Neural crest cell (in vitro differentiated cells): ENCODE measurements at places on chromosomes 1 and 21.

GRCh38 chr1:164786980-164787833 is 228.2 kb downstream of the PBX1 start:
- H3K4me3 ChIP-seq, result no peak overlapping the region
- peak overlapping the region; percentile 93 for H3K27ac ChIP-seq
- H3K27me3 ChIP-seq, result no peaks in the 10 kb centered on the region
- DNase-seq, result peak; percentile 79

- no peak overlapping the region for H3K27ac ChIP-seq
- H3K4me3 ChIP-seq, result no peak overlapping the region
- H3K4me1 ChIP-seq, result no peaks in the 10 kb centered on the region
- H3K27me3 ChIP-seq, result peaks cover 7% of the 10 kb centered on the region
These were observed 33.0 kb upstream of the TTC22 start for GRCh38 chr1:54834007-54834541.

- H3K27me3 ChIP-seq, result no peaks in the 10 kb centered on the region
- H3K36me3 ChIP-seq, result peaks cover 19% of the 10 kb centered on the region
- no peak for DNase-seq
- H3K4me3 ChIP-seq, result no peak overlapping the region
- H3K4me1 ChIP-seq, result peaks cover 10% of the 10 kb centered on the region
These were observed 7.2 kb downstream of the ZDHHC18 start for GRCh38 chr1:26833432-26834405.

DNA sequence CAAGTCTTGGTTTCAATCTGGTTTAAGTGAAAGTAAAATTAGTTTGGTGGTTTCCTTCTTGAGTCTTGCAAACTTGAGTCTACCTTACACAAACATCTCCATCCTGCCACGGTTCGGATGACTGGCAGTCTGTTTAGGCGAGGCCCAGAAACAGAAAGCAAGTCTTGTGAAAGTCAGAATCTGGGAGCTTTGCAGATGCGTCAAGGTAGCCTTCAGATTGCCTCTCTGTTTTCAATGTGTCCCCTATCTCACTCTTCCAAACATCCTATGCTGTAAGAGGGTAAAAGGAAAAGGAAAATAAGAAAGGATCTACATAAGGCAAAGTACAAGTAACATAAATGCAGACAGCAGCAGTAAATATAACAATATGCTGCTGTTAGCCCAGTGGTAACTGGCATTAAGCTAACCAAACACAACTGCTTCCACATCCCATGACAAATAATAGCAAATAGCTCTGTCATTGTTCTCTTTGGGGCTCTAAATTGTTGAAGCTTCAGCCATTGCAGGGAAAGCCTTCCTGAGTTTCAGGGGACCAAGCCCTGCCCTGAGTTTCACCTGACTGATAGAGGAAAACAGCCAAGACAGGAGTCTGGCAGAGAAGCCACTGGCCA is 26.2 kb upstream of the C1orf105 start:
- DNase-seq, result no peak
- no peaks in the 10 kb centered on the region for H3K27me3 ChIP-seq
- no peak overlapping the region for H3K4me3 ChIP-seq

- no peak for DNase-seq
- H3K4me3 ChIP-seq, result no peak overlapping the region
- H3K27me3 ChIP-seq, result no peaks in the 10 kb centered on the region
These were observed 426.6 kb downstream of the OMA1 start for GRCh38 chr1:58119971-58120370.

DNA sequence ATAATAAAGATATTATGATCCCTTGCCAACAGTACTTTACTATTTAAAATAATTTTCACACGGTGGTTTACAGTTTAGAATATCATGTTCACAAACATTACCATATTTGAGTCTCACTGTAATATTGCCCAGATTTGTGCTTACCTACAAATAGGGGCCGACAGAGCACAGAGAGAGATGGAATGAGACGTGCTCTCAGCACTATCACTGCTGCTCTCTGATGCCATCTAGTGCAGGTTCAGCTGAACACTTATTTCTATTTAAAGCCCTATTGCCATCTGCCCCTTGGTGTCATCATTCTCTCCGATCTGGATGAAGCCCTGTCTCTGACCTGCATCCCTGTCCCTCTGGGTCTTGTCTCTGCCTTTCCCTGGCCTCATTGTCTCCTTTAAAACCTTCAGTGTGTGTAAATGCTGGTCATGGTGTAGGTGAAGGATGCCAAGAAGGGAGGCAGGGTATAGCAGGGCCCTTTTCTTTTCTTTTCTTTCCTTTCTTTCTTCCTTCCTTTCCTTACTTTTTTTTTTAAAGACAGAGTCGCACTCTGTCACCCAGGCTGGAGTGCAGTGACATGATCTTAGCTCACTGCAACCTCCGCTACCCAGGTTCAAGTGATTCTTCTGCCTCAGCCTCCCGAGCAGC is 6.9 kb upstream of the GPATCH4 start:
- peaks cover 11% of the 10 kb centered on the region for H3K27me3 ChIP-seq
- peaks cover 3% of the 10 kb centered on the region for H3K4me1 ChIP-seq
- DNase-seq, result peak; percentile 45
- no peaks in the 10 kb centered on the region for H3K36me3 ChIP-seq
- no peak overlapping the region for H3K27ac ChIP-seq

DNA sequence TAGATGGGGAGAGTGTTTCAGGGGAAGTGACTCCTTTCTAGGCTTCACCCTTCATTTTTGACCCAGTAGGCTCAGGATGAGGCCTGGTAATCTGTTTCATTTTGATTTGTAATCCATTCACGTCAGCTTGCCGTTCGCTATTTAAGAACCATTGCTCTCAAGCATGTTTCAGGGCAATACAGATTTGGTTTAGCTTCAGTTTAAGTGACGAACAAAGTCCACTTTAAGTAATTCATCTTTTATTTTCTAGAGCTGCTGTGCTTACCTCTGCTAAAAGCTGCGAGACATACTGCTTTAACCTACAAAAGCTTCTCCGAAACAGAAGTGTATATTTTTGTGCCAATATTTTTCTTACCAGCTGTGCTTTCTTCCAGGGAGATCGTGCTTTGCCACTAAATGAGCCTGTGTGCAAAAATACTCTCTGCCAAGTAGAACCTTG is 8.9 kb upstream of the FMO3 start:
- no peaks in the 10 kb centered on the region for H3K36me3 ChIP-seq
- H3K27me3 ChIP-seq, result no peaks in the 10 kb centered on the region
- H3K27ac ChIP-seq, result no peak overlapping the region

DNA sequence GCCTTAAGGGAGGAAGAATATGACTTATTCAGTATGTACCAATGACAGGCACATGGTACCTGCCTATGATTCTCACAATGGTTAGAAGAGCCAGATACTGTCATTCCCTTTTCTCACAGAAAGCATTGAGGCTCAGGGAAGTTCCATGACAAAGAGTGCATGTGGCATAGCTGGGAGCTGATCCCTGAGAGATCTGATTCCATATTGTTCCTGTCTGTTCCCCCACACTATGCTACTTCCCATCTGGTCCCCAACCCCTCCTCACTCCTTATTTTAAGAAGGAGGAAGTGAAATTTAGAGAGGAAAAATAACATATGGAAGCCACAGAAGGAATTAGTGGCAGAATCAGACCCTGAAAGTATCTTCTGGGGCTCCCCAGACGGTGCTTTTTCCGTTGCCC is 500.0 kb downstream of the PLPP3 start:
- H3K4me3 ChIP-seq, result no peak overlapping the region
- no peaks in the 10 kb centered on the region for H3K36me3 ChIP-seq
- H3K27ac ChIP-seq, result no peak overlapping the region
- no peaks in the 10 kb centered on the region for H3K4me1 ChIP-seq

DNA sequence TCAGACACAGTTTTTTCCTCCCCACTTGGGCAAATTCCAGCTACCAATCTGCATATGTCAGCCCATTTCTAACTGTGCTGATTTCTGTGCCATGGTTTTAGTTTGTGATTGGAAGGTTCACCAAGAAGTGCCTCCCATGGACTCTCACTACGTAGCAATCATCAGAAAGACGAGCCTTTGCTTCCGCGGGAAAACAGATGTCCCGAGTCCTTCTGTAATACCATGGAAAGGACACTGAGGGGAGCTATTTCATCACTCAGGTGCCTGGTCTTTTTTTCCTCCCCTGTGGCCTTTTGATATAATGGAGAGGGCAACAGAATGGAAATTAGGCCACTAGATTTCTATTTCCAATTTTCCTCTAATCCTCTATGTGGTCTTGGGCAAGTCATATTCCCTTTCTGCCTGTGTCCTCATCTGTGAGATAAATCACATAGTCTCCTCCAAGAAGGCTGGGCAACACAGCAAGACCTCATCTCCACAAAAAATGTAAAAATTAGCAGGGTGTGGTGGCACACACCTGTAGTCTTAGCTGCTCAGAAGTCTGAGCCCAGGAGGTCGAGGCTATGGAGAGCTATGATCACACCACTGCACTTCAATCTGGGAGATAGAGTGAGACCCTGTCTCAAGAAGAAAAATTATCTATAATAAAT is 24.8 kb downstream of the LEMD1 start:
- peaks cover 4% of the 10 kb centered on the region for H3K27me3 ChIP-seq
- DNase-seq, result peak; percentile 25
- H3K4me3 ChIP-seq, result no peak overlapping the region
- no peak overlapping the region for H3K27ac ChIP-seq
- H3K4me1 ChIP-seq, result peaks cover 14% of the 10 kb centered on the region

GRCh38 chr1:89098857-89099256 is 27.1 kb downstream of the GBP2 start:
- no peak overlapping the region for H3K27ac ChIP-seq
- H3K36me3 ChIP-seq, result peaks cover 2% of the 10 kb centered on the region
- H3K4me3 ChIP-seq, result no peak overlapping the region
- DNase-seq, result no peak
- no peaks in the 10 kb centered on the region for H3K27me3 ChIP-seq

DNA sequence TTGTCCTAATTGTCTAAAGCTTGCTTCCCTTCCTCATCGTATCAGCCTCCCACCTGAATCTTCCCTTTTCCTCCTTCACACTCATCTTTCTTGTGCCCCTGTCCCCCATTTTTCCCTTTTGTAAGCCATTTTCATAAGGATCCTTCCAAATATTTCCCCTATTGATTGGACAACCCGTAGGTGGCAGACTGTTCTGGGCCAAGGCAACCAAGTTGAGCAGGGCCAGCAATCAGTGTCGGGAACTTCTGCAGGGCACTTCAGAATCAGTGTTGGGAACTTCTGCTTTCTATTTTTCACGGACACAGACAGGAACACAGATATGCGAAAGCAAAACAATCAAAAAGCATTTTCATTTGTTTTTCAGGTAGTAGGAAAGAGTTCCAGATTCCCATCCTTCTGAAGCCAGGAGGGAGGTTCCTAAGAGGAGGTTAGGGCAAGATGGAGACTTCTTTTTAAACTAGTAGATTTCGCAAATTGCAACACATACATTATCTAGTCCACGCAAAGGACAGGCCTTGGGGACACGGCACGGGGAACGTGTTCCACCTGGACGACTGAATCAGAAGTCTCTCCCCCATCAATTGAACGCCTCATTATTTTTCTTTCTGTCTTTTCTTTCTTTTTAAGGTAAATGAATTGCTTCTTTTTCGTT is 691 bp upstream of the MPZL1 start:
- H3K4me1 ChIP-seq, result peaks cover 48% of the 10 kb centered on the region
- H3K27me3 ChIP-seq, result peaks cover 4% of the 10 kb centered on the region
- peak; percentile 10 for DNase-seq
- H3K36me3 ChIP-seq, result peaks cover 6% of the 10 kb centered on the region
- no peak overlapping the region for H3K27ac ChIP-seq
- peak overlapping the region; percentile 89 for H3K4me3 ChIP-seq

GRCh38 chr1:12099610-12100009 is 36.5 kb downstream of the TNFRSF8 start:
- H3K4me1 ChIP-seq, result no peaks in the 10 kb centered on the region
- no peak for DNase-seq
- no peak overlapping the region for H3K27ac ChIP-seq
- no peak overlapping the region for H3K4me3 ChIP-seq

DNA sequence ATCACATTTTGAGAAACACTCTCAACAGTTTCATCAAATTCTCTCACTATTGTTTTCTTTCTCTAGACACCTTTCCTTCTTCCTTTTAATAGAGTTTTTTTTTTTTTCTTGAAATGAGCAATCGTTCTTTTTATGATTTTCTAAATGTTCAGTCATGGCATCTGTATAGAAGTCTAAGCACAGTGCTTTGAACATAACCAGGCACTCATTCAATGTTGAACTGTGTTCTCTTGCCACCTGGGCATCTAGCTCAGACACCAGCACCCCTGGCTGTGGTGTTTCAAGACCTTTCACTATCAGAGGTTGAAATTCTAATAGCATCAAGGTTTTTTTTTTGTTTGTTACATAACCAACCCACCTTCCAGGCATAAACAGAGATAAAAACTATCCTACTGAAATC is 96.6 kb downstream of the DNM3 start:
- peaks cover 4% of the 10 kb centered on the region for H3K27me3 ChIP-seq
- peaks cover 6% of the 10 kb centered on the region for H3K4me1 ChIP-seq

DNA sequence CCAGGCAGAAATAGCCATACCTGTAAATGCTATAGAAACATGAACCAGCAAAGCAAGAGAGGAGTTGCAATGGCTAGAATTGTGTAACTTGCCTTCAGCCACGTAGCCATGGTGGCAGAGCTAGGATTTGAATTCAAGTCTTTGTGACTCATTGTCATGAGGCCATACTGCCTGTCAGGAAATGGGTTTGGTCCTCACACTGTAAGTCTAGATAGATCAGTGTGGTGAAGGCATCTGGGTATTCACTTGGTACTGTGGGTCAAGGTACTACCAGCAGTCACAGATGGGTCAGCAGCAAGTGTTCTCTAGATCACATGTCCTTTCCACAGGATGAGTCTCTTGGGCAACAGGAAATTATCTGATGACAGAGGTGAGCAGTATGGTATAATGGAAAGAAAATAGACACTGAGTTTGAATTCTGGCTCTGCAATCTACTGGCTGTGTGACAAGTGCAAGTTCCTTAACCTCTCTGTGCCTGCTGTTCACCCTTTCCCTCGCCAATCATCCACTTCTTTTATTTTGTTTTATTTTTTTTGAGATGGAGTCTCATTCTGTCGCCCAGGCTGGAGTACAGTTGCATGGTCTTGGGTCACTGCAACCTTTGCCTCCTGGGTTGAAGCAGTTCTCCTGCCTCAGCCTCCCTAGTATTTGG is 36.9 kb downstream of the FGGY start:
- peaks cover 9% of the 10 kb centered on the region for H3K4me1 ChIP-seq
- H3K4me3 ChIP-seq, result no peak overlapping the region
- H3K27me3 ChIP-seq, result no peaks in the 10 kb centered on the region
- no peak for DNase-seq
- H3K27ac ChIP-seq, result no peak overlapping the region
- H3K36me3 ChIP-seq, result peaks cover 7% of the 10 kb centered on the region
